Left kidney (tissue), 8 donors: ENCODE measurements at places on chromosomes 5 and 9. TPM values are rescaled to one million over a fixed set of nuclear protein-coding genes. Genes with fewer than 3 reads are reported as not detected.

Gene C9orf78
- 79.5 TPM for polyA plus RNA-seq

Gene PIP5K1B
- polyA plus RNA-seq, result 7.1 TPM

Gene WNT8A
- polyA plus RNA-seq, result 0.15 TPM

Gene BTNL8
- polyA plus RNA-seq, result 0.65 TPM

Gene CBY3
- polyA plus RNA-seq, result 0.30 TPM

Gene TAF1L
- 0.10 TPM for polyA plus RNA-seq

Gene TTC39B
- polyA plus RNA-seq, result 11.9 TPM

Gene SPATA31D4
- not detected for polyA plus RNA-seq

DNA sequence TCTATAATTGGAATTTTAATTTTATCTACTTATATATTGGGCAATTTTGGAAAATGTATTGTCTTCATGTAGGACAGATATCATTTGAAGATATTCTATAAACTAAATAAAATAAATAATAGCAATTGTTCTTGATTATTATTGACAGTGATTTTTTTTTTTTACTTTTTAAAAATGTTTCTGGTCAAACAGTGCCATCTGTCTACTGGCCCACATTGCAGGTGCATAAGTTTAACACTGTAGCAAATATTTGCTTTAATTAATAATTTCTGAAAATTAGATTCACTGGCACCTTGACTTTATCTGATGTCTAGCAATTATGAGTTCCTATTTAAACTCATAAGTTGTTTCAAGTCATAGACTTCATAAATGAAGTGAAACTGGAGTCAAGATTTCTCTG, 41.1 kb upstream of the ISOC1 start:
- no peak for DNase-seq

DNA sequence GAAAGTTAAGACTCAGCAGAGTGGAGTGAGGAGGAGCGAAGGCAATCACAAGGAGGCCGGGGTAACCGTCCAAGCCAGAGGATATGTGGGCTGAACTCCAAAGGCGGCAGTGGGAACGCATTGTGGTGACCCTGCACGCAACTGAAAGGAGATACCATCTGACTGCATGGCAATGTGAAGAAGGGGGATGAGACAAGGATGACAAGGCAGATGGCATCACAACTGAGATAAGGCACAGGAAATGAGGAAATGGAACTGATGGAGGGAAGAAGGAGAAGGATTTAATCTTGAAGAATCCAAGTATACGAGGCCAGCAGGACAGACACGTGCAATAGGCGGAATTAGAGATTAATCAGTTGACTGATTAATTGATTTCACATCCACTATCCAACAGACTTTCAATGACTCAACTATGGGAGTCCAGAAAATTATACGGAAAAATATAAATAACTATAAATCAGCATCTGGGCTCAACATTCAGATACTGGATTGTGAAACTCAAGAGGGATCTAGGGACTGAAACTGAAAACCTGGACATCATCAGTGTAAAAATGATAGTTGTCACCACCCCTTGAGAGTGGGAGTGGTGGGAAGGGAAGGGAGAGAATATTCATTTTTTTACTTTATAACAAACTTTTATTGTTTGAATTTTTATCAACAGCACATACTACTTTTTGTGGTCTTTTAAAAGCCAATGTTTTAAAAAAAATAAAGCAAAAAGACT, 86.1 kb downstream of the ARL15 start:
- DNase-seq, result no peak

GRCh38 chr9:71769175-71770161, 1.2 kb upstream of the CEMIP2 start:
- DNase-seq, result peak; percentile 41

DNA sequence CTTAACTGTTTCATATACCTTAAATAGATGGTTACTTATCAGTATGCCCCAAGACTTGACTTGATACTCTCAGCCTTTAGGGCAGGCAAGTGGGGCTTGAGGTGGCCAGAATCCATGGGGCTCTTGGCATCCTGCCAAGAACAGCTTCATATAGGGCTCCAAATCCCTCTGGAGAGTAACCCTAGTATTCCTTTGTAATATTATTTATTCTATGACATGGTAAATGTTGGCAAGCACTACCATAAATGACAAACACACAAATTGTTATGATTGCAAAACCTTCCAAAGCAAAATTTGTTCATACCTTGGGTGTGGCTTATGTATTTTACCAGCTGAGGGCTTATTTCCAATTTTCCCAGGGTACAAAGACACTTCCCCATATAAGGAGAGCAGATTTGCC, 257.4 kb upstream of the TRPC7 start:
- no peak for DNase-seq

DNA sequence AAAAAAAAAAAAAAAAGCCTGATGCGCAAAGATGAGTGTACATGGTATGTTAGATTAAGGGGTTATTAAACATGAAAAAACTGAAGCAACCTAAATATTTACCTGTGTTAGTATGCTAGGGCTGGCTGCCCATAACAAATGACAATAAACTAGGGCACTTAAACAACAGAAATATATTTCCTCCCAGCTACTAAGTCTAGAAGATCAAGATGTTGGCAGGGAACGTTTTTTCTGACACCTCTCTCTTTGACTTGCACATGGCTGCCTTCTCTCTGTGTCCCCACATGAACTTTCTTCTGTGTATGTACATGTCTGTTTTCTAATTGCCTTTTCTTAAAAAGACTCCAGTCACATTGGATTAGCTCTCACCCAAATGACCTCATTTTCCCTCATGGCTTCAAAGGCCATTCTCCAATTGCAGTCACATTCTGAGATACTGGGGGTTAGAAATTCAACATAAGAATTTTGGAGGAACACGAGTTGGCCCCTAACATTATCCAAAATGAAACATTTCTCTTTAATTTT, 694.5 kb downstream of the CDH9 start:
- DNase-seq, result no peak

DNA sequence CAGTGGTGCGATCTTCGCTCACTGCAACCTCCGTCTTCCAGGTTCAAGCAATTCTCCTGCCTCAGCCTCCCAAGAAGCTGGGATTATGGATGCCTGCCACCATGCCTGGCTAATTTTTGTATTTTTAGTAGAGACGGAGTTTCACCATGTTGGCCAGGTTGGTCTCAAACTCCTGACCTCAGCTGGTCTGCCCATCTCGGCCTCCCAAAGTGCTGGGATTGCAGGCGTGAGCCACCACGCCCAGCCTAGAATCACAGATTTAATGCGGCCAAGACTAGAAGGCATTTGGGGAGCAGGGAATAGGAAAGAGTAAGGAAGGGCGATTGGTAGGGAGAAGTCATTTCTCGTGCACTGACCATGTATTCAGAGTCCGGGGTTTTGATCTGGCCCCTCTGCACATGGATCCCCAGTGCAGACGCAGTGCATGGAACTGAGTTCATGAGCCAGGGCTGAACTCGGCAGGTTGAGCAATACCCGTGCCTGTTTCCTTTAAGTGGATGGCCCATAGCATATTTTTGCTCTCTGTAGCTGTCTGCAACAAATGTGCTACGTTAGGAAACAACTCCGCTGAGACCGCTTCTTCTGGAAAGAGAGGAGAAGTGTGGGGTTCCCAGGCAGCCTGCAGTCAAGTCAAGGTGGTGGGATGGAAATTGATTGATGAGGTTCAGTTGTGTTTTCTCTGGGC, 3.4 kb upstream of the HMCN2 start:
- no peak for DNase-seq

DNA sequence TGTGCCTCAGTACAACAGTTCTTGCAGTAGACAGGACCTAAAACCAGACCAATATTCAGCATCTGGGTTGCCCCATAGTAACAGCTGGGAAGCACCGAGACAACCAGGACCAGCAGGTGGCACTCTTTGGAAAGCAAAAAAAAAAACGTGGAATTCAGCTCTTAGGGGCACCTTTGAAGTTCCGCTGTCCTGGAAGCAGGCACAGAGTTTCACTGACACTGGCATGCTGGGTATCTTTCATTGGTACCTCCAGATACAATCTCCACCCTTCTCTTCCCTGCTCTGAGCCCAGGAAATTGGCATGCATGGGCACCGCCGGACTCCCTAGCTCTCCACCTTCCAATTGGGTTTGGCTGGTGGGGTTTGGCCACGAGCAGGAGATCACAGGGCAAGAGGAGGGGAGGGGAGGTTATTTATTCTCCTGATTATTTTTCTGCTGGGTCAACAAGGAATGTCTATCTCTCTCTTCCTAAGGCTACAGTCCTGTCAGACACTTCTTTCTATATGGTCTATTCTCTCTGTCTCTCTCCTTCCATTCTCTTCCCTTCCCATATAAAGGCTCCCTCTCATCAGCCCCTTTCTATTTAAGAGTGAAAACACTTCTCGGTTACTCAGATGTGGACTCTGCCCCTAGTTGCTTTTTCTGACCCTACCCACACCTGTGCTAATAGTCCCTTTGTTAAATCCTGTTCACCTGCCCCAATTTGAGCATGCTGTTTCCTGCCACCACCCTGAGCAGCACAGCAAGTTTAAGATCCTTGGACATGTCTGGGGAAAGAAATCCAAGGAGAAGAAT, 1.9 kb upstream of the IDNK start:
- DNase-seq, result peak; percentile 67

- no peak for DNase-seq
These were observed 59.4 kb downstream of the GRAMD2B start for GRCh38 chr5:126482591-126482990.

DNA sequence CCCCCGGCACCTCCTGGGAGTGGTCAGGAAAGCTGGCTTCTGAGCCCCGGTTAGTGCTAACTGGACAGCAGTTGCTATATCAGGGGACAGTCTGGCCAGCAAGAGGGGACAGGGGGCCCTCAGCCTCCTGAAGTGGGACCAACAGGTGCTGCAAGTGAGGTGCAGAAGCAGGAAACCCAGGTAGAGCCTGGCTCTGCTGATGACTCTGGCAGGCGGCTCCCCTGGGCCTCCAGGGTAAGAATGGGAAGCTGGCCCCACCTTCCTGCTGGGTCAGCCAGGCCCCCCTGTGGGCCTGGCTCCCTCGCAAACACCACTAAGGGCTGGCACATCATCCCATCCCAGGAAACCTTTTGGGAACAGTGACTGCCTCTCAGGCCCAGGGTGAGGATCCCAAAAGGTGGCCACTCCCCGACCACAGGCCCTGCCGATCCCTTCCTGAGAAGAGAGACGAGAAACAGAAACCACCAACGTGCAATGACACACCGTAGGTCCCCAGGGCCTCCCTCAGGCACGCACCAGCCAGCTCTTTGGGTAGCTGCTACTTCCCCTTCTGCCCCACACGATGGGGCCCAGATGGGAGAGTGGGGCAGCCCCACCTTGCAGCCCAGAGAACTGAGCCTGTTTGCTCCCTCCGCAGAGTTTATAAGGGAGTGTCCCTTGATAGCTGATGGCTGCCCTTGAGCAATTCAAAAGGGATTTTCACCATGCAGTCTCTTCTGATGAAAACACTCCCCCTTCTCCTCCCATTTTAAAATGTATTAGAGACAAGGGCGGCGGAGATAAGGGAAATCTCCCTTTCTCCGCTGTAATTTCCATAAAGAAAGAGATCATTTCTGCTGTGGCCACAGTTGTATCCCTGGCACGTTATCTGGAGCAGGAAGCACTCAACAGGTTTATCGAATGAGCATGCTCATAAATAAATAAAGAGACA, 76.8 kb downstream of the STK10 start:
- no peak for DNase-seq

- DNase-seq, result no peak
These were observed 144.0 kb upstream of the RPS23 start for GRCh38 chr5:82422001-82422740.

DNA sequence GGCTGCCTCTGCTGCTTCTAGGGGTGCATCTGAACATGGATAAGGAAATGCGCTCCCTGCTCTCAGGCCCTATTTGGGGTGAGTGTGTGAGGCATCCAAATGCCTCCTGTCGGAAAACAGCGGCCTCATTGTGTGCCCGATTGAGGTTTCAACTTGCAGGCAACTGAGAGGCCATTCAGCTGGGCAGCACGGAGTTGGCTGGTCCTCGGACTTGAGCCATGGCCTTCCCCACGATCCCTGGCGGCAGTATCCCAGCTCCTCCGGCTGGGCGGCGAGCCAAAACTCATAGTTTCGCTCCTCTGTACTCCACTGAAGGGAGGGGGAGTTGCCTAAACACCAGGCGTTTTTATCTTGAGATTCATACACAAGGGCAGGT, 597.3 kb upstream of the SGCD start:
- no peak for DNase-seq

GRCh38 chr9:107251756-107252322, 31.2 kb upstream of the RAD23B start:
- DNase-seq, result no peak

DNA sequence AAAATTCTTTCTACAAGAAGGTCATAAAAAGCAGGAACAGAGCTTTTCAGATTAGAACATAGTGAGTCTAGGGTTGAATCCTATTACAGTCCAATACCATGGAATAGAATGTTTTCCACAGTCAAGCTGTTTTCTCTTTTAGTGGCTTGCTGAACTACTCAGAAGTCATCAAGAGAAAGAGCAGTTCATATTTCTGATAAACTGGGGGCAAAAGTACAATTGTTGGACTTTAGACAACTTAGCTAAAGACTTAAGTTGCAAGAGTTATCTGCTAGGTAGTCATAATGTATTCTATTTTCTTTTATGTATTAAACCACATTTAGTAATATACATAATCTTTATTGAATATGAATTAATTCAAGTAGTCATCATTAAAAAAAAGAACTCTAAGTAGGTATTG, 233.1 kb upstream of the GRIA1 start:
- no peak for DNase-seq

DNA sequence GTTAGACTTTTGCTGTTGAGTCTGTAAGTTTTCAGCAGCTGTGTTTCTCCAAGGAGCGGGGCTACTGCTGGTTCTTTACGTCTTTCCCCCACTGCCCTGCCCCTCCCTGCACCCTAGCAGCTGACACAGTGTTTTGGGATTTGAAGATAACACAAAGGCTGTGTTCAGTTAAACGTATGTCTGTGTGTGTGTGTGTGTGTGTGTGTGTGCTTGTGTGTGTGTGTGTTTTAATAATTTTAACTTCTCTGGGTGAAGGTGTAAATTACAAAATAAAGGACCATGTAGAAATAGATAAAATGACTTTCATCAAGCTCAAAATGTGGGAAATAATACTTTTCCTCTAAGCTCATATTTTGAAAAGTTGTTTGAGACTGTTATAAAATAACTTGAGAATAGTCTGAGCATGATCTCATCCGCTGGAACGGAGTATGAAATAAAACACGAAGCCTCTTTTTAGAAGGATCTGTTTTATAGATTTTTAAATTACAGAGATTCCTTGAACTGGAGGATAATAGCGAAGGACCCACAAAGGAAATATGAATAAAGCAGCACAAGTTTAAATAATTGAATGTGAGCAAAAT, 10.9 kb downstream of the ABL1 start:
- DNase-seq, result no peak

DNA sequence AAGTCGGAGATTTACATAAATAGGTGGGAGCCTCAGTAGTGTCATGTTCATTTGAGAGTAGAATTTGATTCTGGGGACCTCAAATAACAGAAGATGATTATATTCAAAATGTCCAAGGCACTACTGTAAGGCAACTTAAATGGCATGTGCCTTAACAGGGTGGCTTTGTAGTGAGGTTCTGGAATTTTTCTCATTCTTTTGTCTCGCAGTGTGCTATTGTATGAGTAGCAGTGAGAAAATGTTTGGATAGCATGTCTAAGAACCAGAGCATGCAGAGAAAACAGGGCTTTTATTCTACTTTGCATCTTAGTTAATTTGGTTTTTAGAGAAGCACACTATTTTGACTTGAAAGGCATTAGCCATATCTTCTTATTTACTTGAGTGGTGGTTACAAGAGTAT, 25.0 kb downstream of the MAST4 start:
- DNase-seq, result no peak

GRCh38 chr5:135310328-135310989, 88.6 kb downstream of the MACROH2A1 start:
- DNase-seq, result no peak
